Mucosa of gallbladder (tissue), 1 donor: ENCODE measurements at places on chromosomes 1 and 21.

- DNase-seq: no peak
Observed at GRCh38 chr1:56821462-56821797, 2.2 kb upstream of the FYB2 start.

GRCh38 chr1:237864338-237865244 is 26.1 kb downstream of the ZP4 start:
- peak; percentile 70 for DNase-seq

DNA sequence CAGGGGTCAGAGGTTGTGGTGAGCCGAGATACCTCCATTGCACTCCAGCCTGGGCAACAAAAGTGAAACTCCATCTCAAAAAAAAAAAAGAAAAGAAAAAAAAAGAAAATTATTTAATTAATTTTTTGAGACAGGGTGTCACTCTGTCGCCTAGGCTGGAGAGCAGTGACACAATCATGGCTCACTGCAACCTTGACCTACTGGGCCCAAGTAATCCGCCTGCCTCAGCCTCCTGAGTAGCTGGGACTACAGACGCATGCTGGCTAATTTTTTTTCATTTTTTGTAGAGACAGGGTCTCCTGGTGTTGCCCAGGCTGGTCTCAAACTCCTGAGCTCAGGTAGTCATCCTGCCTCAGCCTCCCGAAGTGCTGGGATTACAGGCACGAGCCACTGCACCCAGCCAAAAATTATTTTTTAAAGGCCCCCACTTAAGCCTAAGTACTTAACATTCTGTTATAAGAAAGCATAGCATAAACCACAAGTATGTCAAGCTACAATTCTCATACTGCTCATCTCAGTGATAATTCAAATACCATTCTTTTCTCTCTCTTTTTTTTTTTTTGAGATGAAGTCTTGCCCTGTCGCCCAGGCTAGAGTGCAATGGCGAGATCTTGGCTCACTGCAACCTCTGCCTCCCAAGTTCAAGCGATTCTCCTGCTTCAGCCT is 19.9 kb downstream of the NUCKS1 start:
- no peak for DNase-seq

- DNase-seq: peak; percentile 8
Observed at GRCh38 chr1:7389906-7390603, 381.0 kb upstream of the VAMP3 start.

GRCh38 chr1:245108909-245109308 is 45.9 kb upstream of the KIF26B start:
- DNase-seq: no peak

- DNase-seq: no peak
Observed at GRCh38 chr1:7595336-7595735, 175.8 kb upstream of the VAMP3 start.

- DNase-seq: no peak
Observed at GRCh38 chr1:13901039-13901438, 201.1 kb downstream of the PRDM2 start.

DNA sequence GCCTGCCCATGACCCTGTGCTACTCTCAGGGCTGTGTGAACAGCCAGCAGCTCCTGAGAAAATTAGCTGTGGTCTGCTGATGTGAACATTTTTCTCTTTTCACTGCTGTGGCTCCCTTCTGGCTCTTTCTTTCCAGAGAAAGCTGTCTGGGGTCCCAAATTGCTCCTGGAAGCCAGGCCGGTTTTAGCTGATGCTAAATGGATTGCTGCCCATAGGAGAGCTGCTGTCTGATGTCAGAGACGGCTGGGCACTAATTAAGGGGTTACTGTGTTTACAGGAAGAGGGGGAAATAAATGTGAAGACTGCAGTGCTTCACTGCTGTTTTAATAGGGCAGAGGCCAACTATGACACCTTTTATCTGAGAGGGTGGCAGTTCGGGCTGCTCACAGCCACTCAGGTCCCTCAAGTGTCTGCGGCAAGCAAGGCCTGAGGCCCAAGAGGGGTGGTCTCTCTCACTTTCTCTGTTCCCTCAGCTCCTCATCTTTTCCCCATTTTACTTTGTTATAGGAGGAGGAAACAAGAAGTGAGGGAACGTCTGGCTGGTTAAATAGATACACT is 106.0 kb upstream of the GNG12 start:
- DNase-seq: no peak
